ENCODE measurements at places on chromosomes 3 and 15. TPM values are rescaled to one million over a fixed set of nuclear protein-coding genes. Genes with fewer than 3 reads are reported as not detected.

GRCh38 chr3:62011666-62012065 lies 361.7 kb downstream of the FEZF2 start:
- DNase-seq = no peak

DNA sequence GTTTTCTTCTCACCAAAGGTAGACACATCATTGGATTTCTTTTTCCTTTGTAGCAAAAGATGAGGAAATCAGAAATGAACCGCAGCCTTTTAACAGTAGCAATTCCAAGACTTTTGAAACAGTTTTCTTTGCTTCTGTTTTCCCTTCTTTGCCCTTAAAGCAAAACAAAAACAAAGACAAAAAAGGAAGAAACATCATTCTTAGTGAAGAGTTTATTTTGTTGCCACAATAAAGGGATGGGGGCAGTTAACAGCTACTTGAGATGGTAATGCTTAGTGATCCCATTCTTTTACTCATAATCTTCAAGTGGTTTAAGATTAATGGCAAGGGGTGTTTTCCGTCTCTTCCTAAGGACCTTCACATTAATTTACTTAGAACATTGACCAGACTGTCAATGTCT lies 218.8 kb downstream of the MEIS2 start:
- DNase-seq = no peak

GRCh38 chr3:52119099-52119498 lies 35.1 kb downstream of the POC1A start:
- no peak for DNase-seq

GRCh38 chr3:76307556-76307955 lies 522.2 kb upstream of the ZNF717 start:
- no peak for DNase-seq

DNA sequence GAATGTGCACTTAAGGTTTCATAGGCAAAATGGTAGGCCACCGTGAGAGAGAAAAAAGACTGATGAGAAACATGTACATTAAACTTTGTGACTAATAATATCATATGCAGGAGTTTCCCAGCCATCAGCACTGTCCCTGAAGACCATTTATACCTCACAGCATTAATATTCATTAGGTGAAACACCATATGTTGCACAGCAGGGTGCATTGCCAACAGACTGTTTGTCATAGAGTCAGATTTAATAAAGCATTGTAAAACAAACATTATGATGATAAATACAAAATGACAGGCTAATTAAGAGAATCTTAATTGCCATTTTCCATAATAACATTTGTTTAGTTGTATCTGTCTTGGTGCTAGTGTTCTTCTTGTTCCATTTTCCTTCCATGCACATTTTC lies 578.3 kb downstream of the EPHA3 start:
- DNase-seq = no peak

- no peak for DNase-seq
Measured at GRCh38 chr3:99413504-99413903, 224.9 kb upstream of the COL8A1 start.

- no peak for DNase-seq
Measured at GRCh38 chr15:34821831-34822230, 26.5 kb upstream of the ACTC1 start.

DNA sequence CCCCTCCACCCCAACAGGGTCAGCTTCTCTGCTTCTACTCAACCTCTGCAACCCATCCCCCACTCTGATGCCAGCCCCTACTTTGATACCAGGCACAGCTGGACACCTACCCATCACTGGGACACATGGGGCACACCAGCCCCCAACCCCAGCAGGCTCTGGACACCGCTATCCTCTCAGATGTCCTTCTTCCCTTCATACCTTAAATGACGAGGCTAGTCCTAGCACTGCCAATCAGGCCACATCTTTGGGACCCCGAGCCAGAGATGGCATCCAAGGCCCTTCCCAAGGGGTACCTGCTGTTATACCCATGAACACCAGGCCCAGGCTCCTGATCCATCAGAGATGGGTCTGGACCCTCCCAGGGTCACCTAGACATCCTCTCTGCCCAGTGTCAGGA lies 10.6 kb downstream of the POC1A start:
- no peak for DNase-seq

GRCh38 chr3:150703299-150703755 lies 393 bp downstream of the ERICH6 start:
- DNase-seq = no peak

- no peak for DNase-seq
Measured at GRCh38 chr3:113615976-113616375, 80.5 kb downstream of the USF3 start.

DNA sequence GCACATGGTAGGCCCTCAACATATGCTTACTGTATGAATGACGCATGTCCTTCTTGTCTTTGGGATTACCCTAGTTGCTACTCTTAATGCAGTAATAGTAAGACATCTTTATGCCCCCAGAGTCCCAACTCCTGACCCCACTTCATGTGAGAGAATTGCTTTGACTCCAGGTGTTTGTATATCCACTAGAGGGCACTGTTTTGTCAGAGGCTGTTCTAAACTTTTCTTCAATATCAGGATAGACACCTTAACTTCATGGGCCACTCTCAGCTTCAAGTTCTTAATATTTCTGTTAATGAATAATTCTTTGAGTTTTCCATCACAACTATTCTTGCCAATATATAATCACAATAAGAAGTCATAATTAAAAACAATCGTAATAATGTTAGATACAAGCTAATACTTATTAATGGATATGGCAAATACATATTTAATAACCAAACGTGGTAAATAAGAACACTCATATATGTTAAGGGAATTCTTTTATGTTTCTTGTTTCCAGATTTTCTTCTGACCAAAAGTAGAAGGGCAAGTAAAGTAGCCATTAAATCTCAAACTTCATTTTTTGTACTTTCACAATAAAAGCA lies 337.2 kb upstream of the DNAJC19 start:
- DNase-seq = no peak

- DNase-seq = no peak
Measured at GRCh38 chr15:91559066-91559465, 294.4 kb upstream of the SLCO3A1 start.

The CTXN2 gene
- total RNA-seq = not detected

The SLC15A2 gene
- total RNA-seq = 2.0 TPM

The HOMER2 gene
- total RNA-seq = 15.4 TPM

The MYO9A gene
- total RNA-seq = 71.6 TPM

The MESP2 gene
- total RNA-seq = not detected

The MST1R gene
- 1.1 TPM for total RNA-seq

The CCR9 gene
- not detected for total RNA-seq

The COL6A6 gene
- 0.24 TPM for total RNA-seq

The GPR15 gene
- total RNA-seq = 0.23 TPM

The GATA2 gene
- total RNA-seq = 4.0 TPM

The CSK gene
- total RNA-seq = 10.7 TPM

The DNASE1L3 gene
- 1.8 TPM for total RNA-seq

The GOLGA8Q gene
- total RNA-seq = 0.34 TPM

The ZNF80 gene
- total RNA-seq = not detected

The ARPIN gene
- total RNA-seq = 32.5 TPM

The DAZL gene
- not detected for total RNA-seq

The GABRG3 gene
- total RNA-seq = not detected

The CIB2 gene
- total RNA-seq = 12.1 TPM

Measured in ovary (tissue), 10 donors.